ENCODE measurements at places on chromosomes 5 and 9.

DNA sequence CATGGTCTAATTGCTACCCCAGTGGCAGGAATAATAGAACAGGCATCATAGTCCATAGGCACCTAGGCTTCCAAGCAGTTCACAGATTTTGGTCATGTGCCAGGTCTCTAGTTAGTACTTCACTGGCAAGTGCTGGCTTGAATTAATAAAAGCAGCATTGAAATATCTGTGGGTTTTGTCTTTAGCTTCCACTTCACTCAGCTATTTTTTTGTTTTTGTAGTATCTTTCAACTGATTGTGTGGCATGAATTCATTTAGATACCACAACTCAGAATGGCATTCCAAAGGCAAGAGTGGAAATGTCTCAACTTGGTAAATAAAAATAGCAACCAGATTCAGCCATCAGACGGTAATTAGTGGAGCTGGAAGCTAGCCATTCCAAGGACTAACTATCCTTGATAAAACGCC, 27.9 kb upstream of the ITGA2 start:
- no peak for DNase-seq

- DNase-seq: no peak
These were observed 18.2 kb upstream of the DCP2 start for GRCh38 chr5:112958093-112959088.

- DNase-seq: no peak
These were observed 16.7 kb upstream of the GPBP1 start for GRCh38 chr5:57157131-57157530.

DNA sequence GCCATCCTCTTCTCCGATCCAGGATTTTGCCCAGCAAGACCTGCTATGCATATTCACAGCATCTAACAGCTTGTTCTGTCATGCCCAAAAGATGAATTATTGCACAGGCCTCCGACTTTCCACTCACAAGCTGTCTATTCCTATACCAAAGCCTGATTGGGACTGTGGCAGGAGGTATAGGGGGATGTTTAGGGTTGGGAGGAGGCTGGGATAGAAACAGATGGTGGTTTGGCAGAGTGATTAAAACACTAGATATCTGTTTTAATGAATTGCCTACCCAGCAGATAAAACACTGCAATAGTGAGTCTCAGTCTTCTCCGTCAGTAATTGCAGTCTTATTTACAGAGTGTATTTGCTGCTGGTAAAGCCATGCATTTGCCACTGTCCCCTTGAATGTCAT, 215.3 kb downstream of the TLR4 start:
- DNase-seq: no peak

- DNase-seq: no peak
These were observed 27.1 kb upstream of the SEMA4D start for GRCh38 chr9:89524963-89525362.

- DNase-seq: no peak
These were observed 18.7 kb downstream of the CRHBP start for GRCh38 chr5:76971511-76971910.

DNA sequence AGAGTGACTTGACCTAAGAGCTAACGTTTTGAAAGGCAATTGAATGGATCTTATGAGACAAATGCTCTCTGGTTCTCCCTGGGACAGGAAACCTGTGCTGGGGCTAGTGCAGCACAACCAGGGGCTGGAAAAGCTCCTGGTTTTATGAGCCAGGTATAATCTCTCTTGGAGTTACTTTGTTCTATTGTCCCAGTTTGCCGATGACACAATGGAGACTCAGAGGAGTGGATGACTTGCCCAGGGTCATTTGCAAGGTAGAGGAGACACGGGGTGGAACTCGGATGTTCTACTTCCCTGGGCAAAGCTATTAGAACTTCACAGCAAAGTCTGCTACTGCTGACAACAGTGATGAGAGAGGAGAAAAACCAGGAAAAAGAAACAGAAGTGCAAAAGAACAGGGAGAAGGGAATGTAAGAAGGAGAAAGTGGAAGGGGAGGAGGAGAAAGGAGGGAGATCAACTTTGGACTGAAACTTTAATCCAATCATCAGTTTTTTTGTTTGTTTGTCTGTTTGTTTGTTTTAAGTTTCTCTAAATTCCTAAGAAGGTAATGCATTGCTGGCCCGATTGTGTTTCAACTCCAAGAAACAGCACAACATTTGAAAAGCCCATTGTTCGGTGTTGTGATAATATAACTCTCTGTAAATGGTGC, 7.4 kb upstream of the GSN start:
- no peak for DNase-seq

DNA sequence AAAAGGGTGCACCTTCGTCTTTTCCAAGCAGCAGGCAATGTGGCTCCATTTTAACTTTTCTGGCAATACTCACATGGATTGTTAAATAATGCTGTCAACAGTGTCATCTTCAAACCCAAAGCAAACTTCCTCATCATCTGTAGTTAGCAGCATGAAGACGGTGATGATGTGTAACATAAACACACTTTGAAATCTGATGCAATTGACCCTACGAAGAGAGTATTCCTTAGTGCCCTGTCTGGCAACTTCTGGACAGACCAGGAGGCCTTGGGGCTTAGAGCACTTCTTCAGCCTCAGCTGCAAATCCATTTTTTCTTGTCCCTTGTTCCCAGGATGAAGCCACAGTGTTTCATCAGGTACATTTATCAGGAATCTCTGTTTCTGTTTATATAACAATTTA, 149.1 kb downstream of the GHR start:
- no peak for DNase-seq

DNA sequence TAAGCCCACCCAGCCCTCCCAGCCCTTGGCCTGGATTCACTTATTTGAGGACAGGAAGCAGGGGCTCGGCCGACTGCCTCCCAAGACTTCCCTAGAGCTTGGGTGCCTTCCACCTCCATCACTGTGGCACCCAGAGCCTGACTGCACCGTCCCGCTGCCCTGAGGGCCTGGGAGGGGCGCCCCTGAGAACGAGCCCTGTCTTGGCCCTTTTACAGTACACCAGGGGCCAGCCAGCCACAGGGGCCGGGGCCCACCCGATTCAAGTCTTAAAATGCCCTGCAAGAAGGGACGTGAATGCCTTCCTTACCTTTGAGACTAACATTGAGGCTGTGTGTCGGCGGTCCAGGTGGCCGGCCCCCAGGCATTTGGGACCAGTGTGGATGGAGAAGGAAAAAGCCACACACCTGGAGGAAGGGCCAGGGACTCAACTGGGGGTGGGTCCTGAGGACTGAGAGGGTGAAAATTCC, 16.8 kb downstream of the FAM78A start:
- DNase-seq: no peak

GRCh38 chr5:151234476-151235238, 10.8 kb upstream of the CCDC69 start:
- DNase-seq: no peak

- no peak for DNase-seq
These were observed 52.9 kb downstream of the PPARGC1B start for GRCh38 chr5:149782895-149783586.

DNA sequence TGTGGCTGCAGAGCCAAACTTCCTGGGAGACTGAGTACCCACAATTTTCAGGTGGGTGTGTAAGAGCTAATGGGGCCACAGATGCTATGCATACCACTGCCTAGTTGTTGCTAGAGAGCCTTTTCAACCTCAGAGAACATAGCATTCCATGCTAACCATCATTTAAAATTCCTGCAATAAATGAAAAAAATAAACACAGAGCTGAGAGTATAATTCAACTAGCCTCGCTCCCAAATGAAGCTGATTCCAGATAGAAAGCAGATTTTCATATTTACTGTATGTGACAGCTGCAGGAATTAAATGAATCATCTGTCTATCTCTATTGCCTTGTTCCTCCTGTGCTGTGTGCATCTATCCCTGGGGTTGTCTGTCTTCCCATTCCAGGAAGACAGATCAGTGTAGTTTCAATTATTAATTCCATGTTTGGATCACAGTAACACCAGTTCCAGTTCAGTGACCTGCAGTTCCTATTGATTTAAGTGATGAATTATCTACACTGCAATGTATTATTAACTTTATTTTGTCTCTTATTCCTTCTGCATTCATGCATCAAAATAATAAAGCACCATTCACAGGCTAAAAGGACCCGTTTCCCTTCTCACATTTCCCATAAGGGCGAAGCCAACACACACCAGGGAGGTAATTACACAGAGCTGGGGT, 324.5 kb downstream of the SLIT3 start:
- no peak for DNase-seq

DNA sequence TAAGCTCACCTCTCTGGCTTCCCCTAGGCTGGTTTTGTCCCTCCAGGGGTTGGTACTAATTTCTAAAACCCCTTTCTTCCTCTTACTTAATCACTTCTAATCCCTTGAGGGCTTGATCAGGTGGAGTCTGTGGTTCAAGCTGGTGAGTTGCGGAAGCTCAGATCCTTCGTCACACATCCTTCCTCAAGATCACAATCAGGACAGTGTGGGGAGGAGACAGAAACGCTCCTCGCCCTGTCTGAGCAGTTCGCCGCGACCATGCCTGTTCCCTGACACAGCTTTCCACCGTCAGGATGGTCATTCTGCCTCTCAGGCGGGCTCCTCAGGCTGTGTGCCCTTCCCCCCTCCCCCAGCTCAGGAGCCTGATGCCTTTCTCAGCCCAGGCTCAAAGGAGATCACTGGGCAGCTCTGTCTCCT, 24.3 kb downstream of the CPLX2 start:
- no peak for DNase-seq

DNA sequence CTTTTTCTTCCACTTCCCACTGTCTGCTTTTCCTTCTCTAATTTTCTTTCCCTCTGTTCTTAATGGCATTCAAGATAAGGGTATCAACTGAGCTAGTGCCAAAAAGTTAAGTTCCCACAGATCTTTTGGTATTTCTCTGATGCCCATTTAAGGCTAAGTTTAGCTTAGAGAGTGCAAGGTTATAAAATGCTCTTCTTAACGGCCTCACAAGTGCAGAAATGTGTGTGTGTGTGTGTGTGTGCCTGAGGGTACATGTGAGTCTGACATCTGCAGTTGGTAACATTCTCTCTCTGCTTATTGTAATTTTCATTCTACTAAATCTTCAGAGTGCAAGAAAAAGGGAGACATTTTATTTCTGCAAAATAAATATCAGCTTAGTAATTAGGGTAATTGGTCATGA, 24.2 kb downstream of the FBN2 start:
- no peak for DNase-seq

DNA sequence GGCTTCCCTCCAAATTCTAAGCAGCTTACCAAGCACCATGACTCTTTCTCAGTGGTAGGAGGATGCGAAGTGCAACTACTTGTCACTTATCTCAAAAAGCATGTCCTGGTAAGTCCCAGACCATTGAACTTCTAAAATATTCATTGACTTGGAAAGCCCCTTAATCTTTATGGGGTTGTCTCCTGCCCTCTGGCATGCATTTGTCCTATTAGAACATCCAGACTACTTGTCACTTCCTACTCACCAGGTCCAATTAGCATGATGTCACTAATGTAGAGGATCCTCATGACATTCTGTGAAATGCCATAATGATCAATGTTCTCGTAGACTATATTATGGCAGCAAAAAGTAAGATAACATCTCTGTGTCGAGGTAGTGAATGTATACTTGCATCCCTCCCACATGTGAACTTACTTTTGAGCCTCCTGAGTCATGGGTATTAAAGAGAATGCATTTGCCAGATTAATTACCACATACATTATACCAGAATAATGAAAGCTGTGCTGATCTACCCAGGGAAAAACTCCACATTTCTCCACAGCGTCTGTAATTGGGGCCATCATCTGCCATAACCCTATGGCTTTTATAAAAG, 63.5 kb upstream of the RAD23B start:
- no peak for DNase-seq

- DNase-seq: no peak
These were observed 616.0 kb upstream of the EDIL3 start for GRCh38 chr5:85000671-85001070.

DNA sequence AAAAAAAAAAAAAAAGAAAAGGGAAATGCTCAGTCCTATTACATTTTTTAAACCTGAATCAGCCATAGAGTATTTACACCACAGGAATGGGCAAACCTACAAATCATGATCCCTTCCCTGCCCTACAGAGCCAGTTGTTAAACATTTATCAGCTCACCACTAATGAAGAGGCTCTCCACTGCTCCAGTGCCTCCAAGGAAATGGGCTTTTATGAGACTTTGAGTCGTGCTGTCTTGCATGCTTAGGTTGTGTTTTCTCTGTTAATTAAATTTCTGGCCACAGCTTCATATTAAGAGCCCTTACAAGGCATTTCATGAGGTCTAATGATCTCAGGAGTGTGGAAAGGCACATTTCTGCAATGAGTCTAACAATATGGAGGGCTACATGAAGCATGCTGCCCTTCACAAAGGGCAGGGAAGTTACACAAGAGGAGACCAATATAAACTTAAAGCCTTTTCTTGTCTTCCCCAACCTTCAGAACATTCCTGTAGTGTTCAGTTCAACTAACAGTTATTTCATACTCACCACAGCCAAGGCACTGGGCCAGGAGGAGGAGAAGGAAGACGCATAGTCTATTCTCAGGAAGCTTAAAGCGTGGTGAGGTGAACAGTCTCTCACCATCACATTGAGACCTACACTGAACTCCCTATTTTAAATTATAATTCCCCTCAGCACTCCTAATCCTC, 140.1 kb upstream of the ABCA1 start:
- DNase-seq: no peak

- DNase-seq: no peak
These were observed 628 bp downstream of the ATOSB start for GRCh38 chr9:35114840-35115628.

DNA sequence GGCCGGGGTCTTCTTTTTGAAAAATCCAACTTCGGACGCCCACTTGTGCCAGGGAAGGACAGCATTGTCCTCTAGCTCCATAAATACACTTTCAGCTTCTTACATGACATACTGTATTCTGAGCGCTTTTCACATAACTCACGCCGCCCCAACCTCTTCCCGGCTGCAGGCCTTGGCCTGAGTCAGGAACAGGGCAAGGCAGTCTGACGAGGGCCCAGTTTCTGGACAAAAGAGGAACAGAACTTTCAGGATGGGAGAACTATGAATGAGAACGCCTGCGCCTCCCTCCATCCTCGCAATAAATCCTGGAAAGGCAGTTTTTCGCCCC, 650 bp downstream of the DCTN4 start:
- DNase-seq: no peak

DNA sequence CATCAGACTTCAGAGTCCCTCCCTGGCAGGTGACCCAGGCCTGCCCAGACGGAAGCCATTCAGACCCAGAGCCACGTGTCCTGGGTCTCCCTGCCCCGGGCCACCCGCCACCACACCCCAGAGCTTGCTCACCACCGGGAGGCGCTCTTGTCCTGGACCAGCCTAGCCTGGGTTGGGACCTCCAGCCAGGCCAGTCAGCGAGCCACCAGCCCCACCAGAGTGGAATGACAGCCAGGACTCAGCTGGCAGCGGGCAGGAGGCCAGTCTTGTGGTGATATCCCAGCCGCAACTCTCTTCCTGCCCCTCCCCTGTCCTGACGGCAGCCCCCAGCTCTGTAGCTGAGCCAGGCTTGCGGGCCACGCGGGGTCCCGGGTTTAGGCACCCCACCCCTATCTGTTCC, 1.7 kb upstream of the PTGDS start:
- no peak for DNase-seq

GRCh38 chr9:5449521-5450358, 602 bp upstream of the CD274 start:
- no peak for DNase-seq

Measured in activated T-helper 9 cell treated with anti-CD3 and anti-CD28 coated beads, Interleukin-2, amount 50 U/mL, for 16 hours (primary cell).